ENCODE measurements at places on chromosomes 2 and 18.

DNA sequence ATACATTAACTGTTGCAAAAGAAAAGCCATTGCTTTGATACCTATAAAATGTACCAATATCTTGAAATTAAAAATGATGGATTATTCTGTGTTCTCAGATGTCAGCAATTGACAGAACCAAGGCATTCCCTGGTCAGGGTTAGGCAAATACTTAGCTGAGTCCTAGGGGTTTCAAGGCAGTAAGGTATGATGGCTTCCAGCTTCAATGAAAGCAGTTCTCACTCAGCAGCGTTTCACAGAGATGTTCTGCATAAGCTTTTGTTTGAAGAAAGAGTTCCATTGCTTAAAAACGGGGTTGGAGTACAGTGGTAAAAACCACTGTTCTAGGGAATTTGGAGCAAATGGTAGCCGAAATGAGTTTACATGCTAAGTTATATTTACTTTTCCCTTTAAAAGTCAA is 17.0 kb upstream of the KANSL1L start:
- peaks cover 4% of the 10 kb centered on the region for H3K36me3 ChIP-seq
- peaks cover 2% of the 10 kb centered on the region for H3K4me1 ChIP-seq
- H3K27me3 ChIP-seq: no peaks in the 10 kb centered on the region
- no peak for DNase-seq
- no peak overlapping the region for H3K27ac ChIP-seq

DNA sequence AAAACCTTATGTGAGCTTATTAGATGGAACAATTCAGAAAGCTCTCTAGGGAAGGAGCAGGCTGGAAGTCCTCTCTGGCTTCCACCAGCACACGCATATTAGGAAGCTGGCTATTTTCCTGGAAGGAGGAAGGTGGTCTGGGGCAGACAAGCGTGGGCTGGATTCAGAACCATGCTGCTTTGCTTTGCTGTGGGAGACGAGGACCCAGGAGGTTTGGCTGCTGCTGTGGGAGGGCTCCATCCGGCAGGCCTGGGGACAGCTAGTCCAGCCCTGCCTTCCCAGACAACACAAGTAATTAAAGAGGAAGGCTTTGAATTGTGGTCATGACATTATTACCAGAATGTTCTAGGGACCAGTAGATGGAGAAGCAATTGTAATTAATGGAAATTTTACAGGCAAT is 238.8 kb upstream of the MYT1L start:
- DNase-seq: no peak
- H3K27me3 ChIP-seq: no peaks in the 10 kb centered on the region
- no peaks in the 10 kb centered on the region for H3K4me1 ChIP-seq
- no peak overlapping the region for H3K27ac ChIP-seq

GRCh38 chr2:174023591-174024523 is 58.7 kb upstream of the SP3 start:
- H3K27me3 ChIP-seq: no peaks in the 10 kb centered on the region
- H3K4me3 ChIP-seq: no peak overlapping the region
- no peak for DNase-seq
- H3K36me3 ChIP-seq: no peaks in the 10 kb centered on the region
- no peak overlapping the region for H3K27ac ChIP-seq

GRCh38 chr2:715854-716560 is 38.8 kb upstream of the TMEM18 start:
- H3K4me3 ChIP-seq: no peak overlapping the region
- H3K27ac ChIP-seq: no peak overlapping the region
- H3K27me3 ChIP-seq: peaks cover 46% of the 10 kb centered on the region
- DNase-seq: no peak

DNA sequence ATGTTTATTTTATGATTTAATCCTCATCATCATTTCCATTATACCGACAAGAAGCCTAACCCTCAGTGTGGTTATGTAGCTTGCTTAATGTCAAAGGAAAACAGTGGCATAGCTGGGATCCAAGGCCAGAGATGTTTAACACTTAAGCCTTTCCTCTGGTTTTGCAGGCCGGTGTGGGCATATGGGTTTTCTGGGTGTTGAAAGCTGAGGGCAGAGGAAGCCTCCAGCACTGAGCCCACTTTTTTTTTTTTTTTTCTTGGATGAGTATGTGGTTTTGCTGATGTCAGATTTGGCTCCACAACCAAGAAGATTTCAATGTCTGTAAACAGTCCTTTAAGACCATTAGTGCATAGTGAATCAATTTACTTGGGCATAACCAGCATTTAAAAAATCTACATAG is 41.3 kb downstream of the LHCGR start:
- no peak overlapping the region for H3K27ac ChIP-seq
- peaks cover 14% of the 10 kb centered on the region for H3K27me3 ChIP-seq
- no peaks in the 10 kb centered on the region for H3K36me3 ChIP-seq
- DNase-seq: no peak
- H3K4me3 ChIP-seq: no peak overlapping the region

GRCh38 chr2:173571021-173571821 is 216.5 kb downstream of the CDCA7 start:
- H3K4me3 ChIP-seq: no peak overlapping the region
- peaks cover 1% of the 10 kb centered on the region for H3K27me3 ChIP-seq
- peaks cover 3% of the 10 kb centered on the region for H3K36me3 ChIP-seq
- no peak overlapping the region for H3K27ac ChIP-seq
- H3K4me1 ChIP-seq: peaks cover 3% of the 10 kb centered on the region
- DNase-seq: no peak

DNA sequence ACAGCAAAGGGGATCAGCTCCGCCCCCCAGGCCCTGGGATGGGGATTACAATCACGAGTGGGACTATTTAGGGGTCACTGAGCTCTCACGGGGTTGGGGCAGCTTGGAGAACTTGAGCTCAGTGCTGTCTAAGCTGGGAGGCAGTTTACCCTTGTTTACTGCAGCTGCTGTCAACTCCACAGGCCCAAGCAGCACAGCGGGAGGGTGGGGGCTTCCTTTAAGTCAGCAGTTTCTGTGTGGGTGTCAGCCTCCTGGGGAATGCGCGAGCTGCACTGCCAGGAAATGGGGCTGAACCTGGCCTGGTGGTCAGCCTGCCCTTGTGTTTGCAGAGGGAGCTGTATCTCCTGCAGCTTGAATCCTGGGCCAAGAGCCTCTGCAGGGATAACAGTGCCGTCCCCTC is 29.8 kb downstream of the TOGARAM2 start:
- no peaks in the 10 kb centered on the region for H3K36me3 ChIP-seq
- peak overlapping the region; percentile 79 for H3K4me3 ChIP-seq
- peaks cover 46% of the 10 kb centered on the region for H3K4me1 ChIP-seq
- H3K27ac ChIP-seq: peak overlapping the region; percentile 99

GRCh38 chr2:216534809-216535208 is 36.2 kb downstream of the RPL37A start:
- H3K27ac ChIP-seq: no peak overlapping the region
- H3K36me3 ChIP-seq: no peaks in the 10 kb centered on the region
- H3K4me1 ChIP-seq: no peaks in the 10 kb centered on the region
- H3K4me3 ChIP-seq: no peak overlapping the region
- peaks cover 11% of the 10 kb centered on the region for H3K27me3 ChIP-seq

DNA sequence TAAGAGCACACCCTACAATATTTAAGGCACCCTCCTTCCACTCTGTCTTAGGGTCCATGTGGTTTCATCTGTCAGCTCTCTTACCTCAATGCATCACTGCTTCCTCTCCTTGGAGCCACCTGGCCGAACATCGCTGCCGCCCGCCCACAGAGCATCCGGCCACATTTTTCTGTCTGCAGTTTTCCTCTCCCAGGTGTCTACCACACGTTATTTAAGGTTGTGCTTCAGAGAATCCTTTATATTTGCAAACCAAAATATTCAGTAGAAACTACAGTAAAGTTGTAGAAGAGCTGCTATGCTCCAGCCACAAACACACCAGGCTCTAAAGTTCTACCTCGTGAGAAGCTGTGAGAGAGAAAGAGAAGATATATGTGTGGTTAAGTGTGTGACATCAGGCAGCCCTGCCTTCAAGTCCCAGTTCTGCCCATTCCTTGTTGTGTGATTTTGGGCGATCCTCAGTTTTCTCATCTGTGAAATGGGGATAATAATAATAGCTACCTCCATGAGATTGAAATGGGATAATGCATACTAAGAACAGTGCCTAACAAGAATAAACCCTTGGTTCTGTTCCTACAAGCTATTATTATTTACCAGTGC is 4.9 kb upstream of the STK17B start:
- H3K27ac ChIP-seq: peak overlapping the region; percentile 95
- peak overlapping the region; percentile 83 for H3K4me3 ChIP-seq
- peaks cover 86% of the 10 kb centered on the region for H3K4me1 ChIP-seq
- DNase-seq: peak; percentile 89
- no peaks in the 10 kb centered on the region for H3K27me3 ChIP-seq

DNA sequence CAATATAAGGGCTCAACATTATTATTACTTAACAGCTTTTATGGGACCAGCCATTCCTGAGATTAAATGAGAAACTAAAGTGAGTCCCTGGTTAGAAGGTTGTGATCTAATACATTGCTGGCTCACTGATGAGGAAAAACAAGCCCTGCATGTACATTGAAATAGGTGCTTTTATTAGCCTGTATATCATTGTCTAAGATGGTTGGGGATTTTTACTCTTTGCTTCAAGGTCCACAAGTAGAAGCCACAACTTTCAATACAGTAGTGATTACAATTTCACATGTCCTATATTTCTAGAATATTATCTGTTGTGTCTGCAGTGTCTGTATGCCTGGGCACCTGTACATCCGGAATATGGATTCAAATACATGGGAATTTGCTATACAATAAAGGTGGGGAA is 104.1 kb upstream of the FZD5 start:
- peaks cover 11% of the 10 kb centered on the region for H3K36me3 ChIP-seq
- no peaks in the 10 kb centered on the region for H3K27me3 ChIP-seq
- no peak overlapping the region for H3K27ac ChIP-seq

GRCh38 chr2:241219030-241219382 is 30.5 kb downstream of the ANO7 start:
- H3K4me3 ChIP-seq: peak overlapping the region; percentile 85
- H3K4me1 ChIP-seq: peaks cover 5% of the 10 kb centered on the region
- H3K36me3 ChIP-seq: no peaks in the 10 kb centered on the region

DNA sequence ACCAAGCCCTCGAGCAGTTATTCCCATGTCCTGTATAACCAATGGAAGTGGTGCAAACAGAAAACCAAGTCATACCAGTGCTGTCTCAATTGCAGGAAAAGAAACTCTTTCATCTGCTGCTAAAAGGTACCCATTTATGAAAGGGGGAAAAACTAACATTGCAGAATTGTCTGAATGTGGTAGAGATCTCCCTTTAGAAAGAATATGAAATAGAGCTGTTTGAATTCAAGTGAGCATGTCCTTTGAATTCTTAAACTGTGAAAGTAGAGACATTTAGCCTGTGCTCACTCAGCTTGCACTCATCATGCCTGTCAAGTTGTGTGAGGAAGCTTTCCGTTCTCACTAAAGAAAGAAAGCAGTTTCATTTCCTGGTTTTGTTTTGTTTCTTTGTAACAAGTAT is 87.4 kb downstream of the EML4 start:
- peak; percentile 10 for DNase-seq
- H3K27ac ChIP-seq: peak overlapping the region; percentile 9
- H3K4me1 ChIP-seq: peaks cover 16% of the 10 kb centered on the region
- no peaks in the 10 kb centered on the region for H3K27me3 ChIP-seq
- H3K36me3 ChIP-seq: peaks cover 19% of the 10 kb centered on the region
- H3K4me3 ChIP-seq: peak overlapping the region; percentile 9

- H3K4me1 ChIP-seq: no peaks in the 10 kb centered on the region
- peaks cover 1% of the 10 kb centered on the region for H3K27me3 ChIP-seq
- H3K36me3 ChIP-seq: no peaks in the 10 kb centered on the region
- H3K27ac ChIP-seq: no peak overlapping the region
- no peak for DNase-seq
- no peak overlapping the region for H3K4me3 ChIP-seq
Observed at GRCh38 chr2:146804288-146804687, 1040.5 kb upstream of the ACVR2A start.

- no peaks in the 10 kb centered on the region for H3K4me1 ChIP-seq
- H3K36me3 ChIP-seq: no peaks in the 10 kb centered on the region
- DNase-seq: no peak
- H3K4me3 ChIP-seq: no peak overlapping the region
Observed at GRCh38 chr2:128603411-128603924, 284.8 kb upstream of the HS6ST1 start.

- H3K4me3 ChIP-seq: no peak overlapping the region
- H3K27ac ChIP-seq: no peak overlapping the region
- H3K36me3 ChIP-seq: peaks cover 21% of the 10 kb centered on the region
- no peak for DNase-seq
Observed at GRCh38 chr2:3162442-3163077, 215.1 kb downstream of the EIPR1 start.

- H3K4me3 ChIP-seq: no peak overlapping the region
- no peak overlapping the region for H3K27ac ChIP-seq
- H3K27me3 ChIP-seq: peaks cover 40% of the 10 kb centered on the region
- DNase-seq: no peak
- peaks cover 20% of the 10 kb centered on the region for H3K36me3 ChIP-seq
- H3K4me1 ChIP-seq: peaks cover 19% of the 10 kb centered on the region
Observed at GRCh38 chr2:109611467-109612095, 2.2 kb downstream of the SEPTIN10 start.

DNA sequence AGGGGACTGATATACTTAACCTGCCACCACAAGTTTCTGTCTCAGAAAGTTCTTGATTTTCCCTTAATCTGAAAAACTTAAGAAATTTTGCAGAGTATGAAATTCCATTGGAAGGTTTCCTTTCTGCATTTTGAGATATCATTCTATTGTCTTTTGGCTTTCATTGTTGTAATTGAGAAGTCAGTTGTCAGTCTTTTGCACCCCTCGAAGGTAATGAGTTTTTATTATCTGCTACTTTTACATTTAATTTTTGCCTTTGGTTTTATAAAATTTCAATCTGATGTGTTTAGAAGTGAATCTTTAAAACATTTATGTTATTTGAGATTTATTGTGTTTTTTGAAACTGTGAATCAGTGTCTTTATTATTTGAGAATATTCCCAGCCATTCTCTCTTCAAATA is 4.8 kb upstream of the IL36A start:
- peaks cover 30% of the 10 kb centered on the region for H3K36me3 ChIP-seq
- H3K4me3 ChIP-seq: no peak overlapping the region
- no peaks in the 10 kb centered on the region for H3K27me3 ChIP-seq
- H3K4me1 ChIP-seq: peaks cover 28% of the 10 kb centered on the region

GRCh38 chr18:2340335-2340734 is 231.0 kb downstream of the METTL4 start:
- H3K4me3 ChIP-seq: no peak overlapping the region
- H3K36me3 ChIP-seq: no peaks in the 10 kb centered on the region
- H3K27me3 ChIP-seq: peaks cover 44% of the 10 kb centered on the region
- no peaks in the 10 kb centered on the region for H3K4me1 ChIP-seq
- no peak overlapping the region for H3K27ac ChIP-seq
- no peak for DNase-seq

GRCh38 chr2:60759654-60760053 is 3.6 kb downstream of the PAPOLG start:
- H3K4me1 ChIP-seq: peaks cover 59% of the 10 kb centered on the region
- H3K36me3 ChIP-seq: peaks cover 20% of the 10 kb centered on the region
- no peak overlapping the region for H3K27ac ChIP-seq
- H3K27me3 ChIP-seq: no peaks in the 10 kb centered on the region
